Activated T-helper 1 cell treated with Interleukin-2 at 50 U/mL for 16 hours (primary cell): ENCODE measurements at places on chromosomes 12 and 14.

DNA sequence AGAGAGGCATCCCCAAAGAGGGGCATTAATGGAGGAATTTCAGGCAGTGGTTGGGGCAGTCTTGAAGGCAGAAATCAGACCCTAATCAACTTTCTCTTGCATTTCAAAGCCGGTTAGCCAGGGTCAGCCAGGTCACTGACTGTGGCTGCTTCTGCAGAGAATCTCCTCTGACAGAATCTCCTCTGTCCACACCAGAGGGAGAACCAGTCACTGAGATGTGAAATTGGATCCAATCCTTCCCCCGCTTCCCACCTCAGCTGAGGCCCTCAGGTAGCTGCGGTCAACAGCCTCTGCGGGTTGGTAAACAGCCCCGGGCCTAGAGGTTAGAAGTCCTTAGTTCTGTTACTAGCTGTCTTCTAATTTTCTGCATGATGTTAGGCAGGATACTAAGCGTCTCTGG is 39.8 kb upstream of the NUAK1 start:
- DNase-seq = no peak

DNA sequence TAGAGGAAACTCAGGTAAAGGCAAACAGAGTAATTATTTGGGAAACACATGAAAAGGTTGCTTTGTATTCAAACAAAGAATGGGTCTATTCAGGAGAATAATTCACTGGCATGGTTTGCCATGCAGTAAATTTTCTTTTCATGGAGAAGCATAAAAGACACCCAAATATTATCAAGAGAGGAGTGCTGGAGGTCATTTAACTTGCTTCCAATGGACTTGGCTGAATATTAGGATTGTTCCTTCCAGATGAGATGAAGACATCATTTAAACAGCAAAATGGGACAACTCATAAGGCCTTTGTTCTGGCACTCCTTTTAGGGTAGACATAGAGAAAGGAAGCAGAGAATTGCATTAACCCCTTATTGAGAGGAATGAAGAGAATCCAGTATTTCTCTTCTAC is 38.7 kb downstream of the WIF1 start:
- DNase-seq = no peak

DNA sequence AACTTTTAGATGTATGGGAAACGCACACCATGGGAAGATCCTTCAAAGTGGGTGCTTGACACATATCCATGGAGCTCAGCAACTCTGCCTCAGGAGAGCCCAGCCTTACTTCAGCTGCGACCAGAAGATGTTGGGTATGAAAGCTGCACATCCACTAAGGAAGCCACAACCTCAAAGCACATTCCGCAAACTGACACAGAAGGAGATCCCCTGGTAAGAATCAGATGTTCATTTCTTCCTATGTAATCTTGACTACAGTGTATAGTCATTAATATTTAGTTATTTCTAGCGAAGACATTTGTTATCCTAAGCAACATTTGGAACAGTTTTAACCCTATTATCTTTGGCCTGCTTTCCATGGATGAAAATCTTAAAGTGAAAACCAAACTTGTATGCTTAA is 374.2 kb downstream of the NAV3 start:
- no peak for DNase-seq

- no peak for DNase-seq
These were observed 455.3 kb upstream of the PDE3A start for GRCh38 chr12:19912991-19913390.

DNA sequence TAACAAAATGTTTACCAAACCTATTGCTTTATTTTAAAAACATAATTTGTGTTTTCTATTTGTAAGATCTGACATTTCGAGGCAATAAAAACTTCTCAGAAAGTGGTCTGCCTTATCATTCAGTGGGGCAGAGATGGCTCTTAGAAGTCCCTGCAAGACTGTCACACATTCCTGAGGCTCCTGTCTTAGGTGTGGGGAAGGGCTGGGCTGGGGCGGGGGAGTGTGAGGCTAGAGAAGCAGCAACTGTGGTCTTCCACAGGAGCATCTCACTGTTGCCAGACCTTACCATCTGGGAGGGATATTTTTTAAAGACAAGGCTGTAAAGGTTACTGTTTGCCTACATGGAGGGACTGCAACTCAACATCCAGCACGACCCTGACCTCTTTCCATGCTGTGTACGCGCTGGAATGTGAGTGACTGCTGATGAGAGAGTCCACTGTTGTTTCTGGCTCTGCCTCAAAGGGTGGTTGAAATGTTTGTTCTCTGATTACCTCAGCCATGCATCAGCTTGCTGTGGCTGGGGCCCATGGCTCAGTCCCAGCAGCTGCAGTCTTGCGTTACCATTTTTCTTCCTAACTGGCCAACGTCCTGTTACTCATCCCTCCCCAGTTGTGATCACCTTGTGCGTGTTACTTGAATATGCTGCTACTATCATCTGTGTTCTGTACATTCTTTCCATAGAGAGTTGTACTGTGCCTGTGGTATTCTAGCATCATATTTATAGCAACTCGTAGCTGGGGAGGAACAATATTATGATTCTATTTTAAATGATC is 12.4 kb downstream of the ERG28 start:
- DNase-seq = no peak
